ENCODE measurements at places on chromosomes 7 and 10. TPM values are rescaled to one million over a fixed set of nuclear protein-coding genes. Genes with fewer than 3 reads are reported as not detected.

The ARHGAP12 gene
- total RNA-seq = 23.5 TPM

The LRIT1 gene
- total RNA-seq = not detected

The MRLN gene
- not detected for total RNA-seq

The DYDC2 gene
- not detected for total RNA-seq

The KIAA1217 gene
- total RNA-seq = 3.1 TPM

The CDC14C gene
- total RNA-seq = not detected

The VIM gene
- total RNA-seq = 1,863 TPM

The MICALL2 gene
- total RNA-seq = 20.3 TPM

The SAMD9 gene
- total RNA-seq = 10.8 TPM

The ZC3HAV1L gene
- total RNA-seq = 7.1 TPM

All from A549 treated with DMSO at 1 μM for 4 hours (cell line).